Smooth muscle cell of the pulmonary artery (primary cell): ENCODE measurements at places on chromosomes 5 and 9. TPM values are rescaled to one million over a fixed set of nuclear protein-coding genes. Genes with fewer than 3 reads are reported as not detected.

TMEM171 gene
- total RNA-seq, result 1.2 and 1.3 TPM in 2 replicates

VCAN gene
- total RNA-seq, result 2,405 and 2,757 TPM in 2 replicates

PCDHA1 gene
- total RNA-seq, result 0.20 TPM in 1 of 2 replicates, not detected in the other

SLIT3 gene
- total RNA-seq, result 69.2 and 206 TPM in 2 replicates

GPR21 gene
- total RNA-seq, result 2.2 and 3.1 TPM in 2 replicates

PRUNE2 gene
- 27.0 and 135 TPM in 2 replicates for total RNA-seq

PDLIM7 gene
- total RNA-seq, result 146 and 192 TPM in 2 replicates

FOXD4L3 gene
- total RNA-seq, result 0.07 and 0.10 TPM in 2 replicates

SYNPO gene
- 62.4 and 94.2 TPM in 2 replicates for total RNA-seq

DMGDH gene
- total RNA-seq, result 1.9 and 2.3 TPM in 2 replicates

BAAT gene
- 0.07 TPM in 1 of 2 replicates, not detected in the other for total RNA-seq
